ENCODE measurements at places on chromosomes 3 and 15.

GRCh38 chr15:45799508-45799907 lies 164.7 kb downstream of the SQOR start:
- DNase-seq, result no peak

DNA sequence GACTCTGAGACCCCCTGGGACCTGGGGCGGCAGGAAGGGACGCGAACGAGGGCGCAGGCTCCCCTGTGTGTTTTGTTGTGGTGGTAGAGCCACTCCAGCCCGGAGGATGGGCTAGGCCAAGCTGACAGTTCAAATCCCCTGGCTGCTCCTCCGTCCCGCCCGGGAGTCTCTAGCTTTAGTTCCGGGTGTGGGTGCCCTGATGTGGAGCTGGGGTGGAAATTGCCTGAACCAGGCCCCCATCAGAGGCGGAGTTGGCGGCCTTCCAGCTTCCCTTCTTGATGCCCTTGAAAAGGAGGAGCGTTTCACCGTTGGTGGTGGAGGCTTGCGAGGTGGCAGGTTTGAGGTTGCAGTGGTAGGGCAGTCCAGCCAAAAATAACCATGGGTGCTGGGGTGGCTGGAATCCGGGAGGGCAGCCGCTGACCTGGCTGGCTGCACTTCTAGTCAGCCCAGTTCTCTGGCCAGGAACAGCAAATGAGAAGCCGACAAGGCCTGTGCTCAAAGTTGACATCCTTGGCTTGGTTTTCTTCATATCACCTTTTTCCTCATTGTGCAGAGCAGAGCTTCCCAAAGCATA lies 817 bp downstream of the CLK3 start:
- DNase-seq, result peak; percentile 74

DNA sequence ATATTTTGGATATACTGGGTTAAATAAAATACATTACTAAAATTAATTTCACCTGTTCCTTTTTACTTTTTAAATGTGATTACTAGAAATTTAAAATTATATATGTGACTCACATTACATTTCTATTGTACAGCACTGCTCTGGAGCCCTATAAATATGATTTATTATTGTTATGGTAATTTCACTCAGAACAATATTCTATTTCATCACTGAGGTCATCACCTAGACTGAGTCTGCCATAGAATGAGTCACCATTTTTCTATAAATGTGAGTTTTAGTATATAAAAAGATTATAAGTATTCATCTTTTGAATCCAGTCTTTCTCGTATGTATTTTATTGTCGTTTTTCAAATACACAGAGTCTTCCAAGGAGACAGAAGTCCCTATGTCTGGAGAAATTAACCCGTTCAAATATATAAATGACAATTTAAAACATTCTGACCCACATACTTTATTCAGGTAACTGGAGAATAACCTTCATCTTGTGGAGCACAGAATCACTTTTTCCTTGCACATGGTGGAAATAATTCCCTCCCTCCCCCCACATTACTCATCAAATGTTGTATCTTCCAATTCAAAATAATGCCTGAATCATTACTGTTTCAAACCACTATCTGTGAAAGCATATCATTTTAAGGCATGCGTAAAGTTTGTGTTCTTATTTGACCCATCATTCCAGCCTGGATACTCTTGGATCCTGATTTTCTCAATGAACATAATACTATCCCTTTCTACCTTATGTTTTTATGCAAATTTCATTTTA lies 30.0 kb downstream of the CHST14 start:
- no peak for DNase-seq

DNA sequence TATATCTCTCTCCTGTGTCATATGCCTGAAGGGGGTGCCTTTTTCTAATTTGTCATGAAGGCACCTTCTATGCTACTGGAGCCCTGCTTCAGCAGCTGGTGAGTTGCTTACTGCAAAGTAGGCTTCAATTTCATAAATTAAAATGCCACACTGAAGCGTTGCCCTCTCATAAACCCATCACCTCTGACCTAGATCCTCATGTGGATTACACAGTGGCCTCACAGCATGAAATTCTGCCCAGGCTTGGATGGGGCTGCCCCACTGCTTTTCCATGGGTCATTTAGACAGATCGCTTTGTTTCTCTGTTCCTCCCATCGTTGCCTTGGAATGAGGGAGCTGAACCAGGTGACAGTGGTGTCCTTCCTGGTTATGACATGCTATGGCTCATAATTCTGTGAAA lies 131.2 kb downstream of the RPL22L1 start:
- DNase-seq, result no peak

GRCh38 chr3:69650066-69650419 lies 89.2 kb upstream of the MITF start:
- DNase-seq, result no peak

- no peak for DNase-seq
Observed at GRCh38 chr3:177234121-177234520, 36.8 kb upstream of the TBL1XR1 start.

DNA sequence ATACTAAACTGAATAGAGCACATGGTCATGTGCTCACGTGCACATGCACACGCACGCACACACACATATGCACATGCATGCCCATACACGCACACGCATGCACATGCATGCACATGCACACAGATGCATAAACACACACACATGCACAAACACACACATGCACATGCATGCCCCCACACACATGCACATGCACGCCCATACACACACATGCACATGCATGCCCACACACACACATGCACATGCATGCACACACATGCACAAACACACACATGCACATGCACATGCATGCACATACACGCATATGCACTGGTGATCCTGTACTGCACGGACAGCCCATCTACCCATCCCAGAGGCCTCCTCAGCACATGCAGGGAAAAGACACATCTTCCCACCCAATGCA lies 426.6 kb downstream of the OCA2 start:
- DNase-seq, result no peak

DNA sequence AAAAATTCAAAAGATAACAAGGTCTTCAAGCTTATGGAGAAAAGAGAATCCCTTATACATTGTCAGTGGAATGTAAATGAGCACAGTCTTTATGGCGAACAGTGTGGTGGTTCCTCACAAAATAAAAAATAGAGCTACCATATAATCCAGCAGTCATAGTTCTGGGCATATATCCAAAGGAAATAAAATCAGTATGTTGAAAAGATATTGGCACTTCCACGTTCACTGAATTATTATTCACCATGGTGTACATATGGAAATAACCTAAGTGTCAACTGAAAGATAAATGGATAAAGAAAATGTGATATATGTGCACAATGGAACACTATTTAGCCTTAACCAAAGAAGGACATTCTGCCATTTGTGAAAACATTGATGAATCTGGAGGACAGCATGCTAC lies 1161.2 kb downstream of the ROBO2 start:
- DNase-seq, result no peak

DNA sequence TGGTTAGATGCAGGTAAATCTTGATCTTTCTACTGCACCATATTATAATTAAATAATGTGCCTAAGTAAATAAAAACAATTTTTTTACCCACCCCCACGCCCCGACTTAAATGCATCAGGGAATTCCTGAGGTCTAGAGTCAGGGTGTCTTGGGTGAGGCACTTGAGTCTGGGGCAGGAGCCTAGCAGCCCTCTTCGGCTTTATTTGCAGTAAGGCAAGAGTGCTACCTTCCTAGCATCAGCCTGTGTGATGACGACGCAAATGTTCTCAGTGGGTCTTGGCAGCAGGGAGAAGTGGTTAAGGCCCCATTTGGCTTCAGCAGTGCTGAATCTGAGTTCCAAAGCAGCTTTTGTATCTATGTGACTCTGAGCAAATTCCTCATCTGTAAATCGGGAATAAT lies 88.7 kb downstream of the POLR2M start:
- no peak for DNase-seq

- peak; percentile 25 for DNase-seq
Observed at GRCh38 chr15:49045751-49046219, 461 bp downstream of the SECISBP2L start.

- DNase-seq, result peak; percentile 51
Observed at GRCh38 chr15:98650417-98651035, 2.2 kb downstream of the IGF1R start.

- no peak for DNase-seq
Observed at GRCh38 chr3:73433687-73434086, 191.1 kb downstream of the PDZRN3 start.

- DNase-seq, result no peak
Observed at GRCh38 chr3:53043738-53044137, 2.1 kb downstream of the SFMBT1 start.

DNA sequence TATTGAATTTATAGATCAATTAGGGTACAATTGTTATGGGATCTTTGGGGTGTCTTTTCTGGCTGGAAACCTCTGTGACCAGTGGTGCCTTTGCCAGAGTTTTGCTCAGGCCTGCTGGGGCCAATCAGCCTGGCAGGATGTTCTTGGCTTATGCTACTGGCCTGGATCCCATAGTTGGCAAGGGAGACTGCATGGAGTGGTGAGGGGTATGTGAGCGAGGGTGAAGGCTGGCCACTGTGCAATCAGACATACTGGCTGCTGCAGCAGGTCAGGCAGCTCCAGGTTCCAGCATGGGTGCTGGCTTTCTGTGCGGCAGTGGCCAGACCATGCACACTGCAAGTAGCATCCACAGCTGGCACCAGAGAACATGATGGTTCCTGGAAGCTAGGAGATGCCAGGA lies 1053.2 kb upstream of the GBE1 start:
- DNase-seq, result no peak

GRCh38 chr3:132738314-132738713 lies 16.1 kb upstream of the NPHP3 start:
- DNase-seq, result no peak

- no peak for DNase-seq
Observed at GRCh38 chr3:14775011-14775410, 43.8 kb upstream of the FGD5 start.

GRCh38 chr3:40179016-40179415 lies 130.5 kb upstream of the EIF1B start:
- peak; percentile 68 for DNase-seq

- DNase-seq, result no peak
Observed at GRCh38 chr15:80545078-80545477, 140.9 kb downstream of the ARNT2 start.

DNA sequence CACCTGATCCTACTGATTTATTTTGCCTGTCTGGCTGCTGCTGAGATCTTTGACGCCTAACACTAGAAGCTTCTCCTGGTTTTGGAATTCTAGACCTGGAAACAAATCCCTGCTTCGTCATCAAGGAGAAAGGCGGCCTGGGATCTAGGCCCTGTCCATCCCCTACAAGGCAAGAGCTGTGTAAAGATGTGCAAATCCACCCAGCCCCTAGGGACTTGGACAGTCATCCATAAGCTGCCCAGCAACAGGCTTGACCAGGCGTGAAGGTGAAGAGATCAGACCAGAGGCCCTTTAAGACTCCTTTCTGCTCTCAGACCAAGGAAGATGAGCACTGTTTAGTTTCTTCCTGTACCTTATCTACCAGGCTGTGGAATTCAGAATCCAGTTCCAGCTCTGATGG lies 32.2 kb downstream of the SLC41A3 start:
- no peak for DNase-seq

DNA sequence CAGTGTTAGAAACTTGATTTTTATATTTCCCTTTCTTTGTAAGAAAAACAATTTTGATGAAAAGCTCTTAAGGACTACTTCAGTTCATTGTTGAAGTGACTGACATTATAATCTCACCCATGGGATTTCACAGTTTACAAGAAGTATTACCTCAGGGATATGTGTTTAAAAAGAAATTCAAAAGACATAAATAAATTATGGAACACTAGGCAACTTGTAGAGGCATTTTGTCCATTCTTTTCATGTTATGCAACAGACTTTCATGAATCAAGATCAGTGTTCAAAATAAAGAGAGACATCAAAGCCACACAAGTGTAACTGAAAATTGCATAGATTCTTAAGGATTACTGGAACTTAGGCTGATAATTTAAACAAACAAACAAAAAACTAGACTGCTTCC lies 196.8 kb upstream of the AGTR1 start:
- no peak for DNase-seq

- no peak for DNase-seq
Observed at GRCh38 chr3:14304101-14305045, 98.0 kb upstream of the SLC6A6 start.

- DNase-seq, result no peak
Observed at GRCh38 chr15:99143242-99143641, 38.4 kb downstream of the SYNM start.

DNA sequence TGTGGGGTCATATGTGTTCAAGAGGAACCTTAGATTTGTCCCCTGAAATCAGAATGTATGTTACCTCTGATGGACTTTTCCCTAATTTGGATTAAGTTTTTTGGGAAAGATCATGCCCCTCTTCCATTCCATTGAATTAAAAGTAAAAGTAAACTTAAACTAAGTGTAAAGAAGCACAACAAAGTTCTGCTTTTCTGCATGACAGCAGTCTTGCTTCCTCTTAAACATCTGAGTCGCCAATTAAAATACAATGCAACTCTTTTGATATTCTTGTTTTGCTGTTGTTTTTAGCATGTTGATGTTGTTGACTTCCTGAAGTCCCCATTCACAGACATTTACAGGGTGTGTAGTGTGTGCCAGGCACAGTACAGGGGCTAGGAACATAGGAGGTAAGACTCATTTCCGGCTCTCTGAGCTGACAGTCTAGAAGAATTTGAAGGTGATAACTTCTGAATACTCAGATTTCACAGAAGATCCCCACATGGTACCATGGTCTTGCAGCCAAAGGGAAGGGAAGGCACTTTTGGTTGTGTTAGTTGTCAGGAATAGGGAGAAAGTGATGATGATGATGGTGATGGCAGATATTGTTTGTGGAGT lies 45.0 kb downstream of the USP13 start:
- DNase-seq, result no peak

GRCh38 chr3:193788189-193788991 lies 195.4 kb downstream of the OPA1 start:
- peak; percentile 14 for DNase-seq

- DNase-seq, result no peak
Observed at GRCh38 chr3:120171134-120171873, 77.1 kb upstream of the GSK3B start.

DNA sequence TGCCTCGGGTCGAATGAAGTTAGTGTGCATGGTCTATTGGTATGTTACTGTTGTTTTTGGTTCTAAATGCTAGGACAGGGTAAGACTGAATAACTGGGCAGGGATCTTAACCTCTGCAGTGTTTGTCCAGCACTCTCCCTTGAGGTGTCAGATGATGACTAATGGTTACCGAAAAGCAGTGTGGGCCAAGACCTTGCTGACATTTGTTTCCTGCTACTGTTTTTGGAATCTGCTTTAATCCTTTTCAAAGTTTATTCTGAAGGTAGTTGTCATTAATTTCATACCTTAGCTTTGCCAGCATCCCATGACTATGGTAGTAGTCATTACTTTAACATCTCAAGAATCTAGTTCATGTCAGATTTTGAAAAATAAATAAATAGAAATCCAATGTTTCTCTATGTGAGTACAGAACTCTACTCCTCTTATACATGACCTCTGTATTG lies 117.0 kb downstream of the P3H2 start:
- DNase-seq, result no peak

DNA sequence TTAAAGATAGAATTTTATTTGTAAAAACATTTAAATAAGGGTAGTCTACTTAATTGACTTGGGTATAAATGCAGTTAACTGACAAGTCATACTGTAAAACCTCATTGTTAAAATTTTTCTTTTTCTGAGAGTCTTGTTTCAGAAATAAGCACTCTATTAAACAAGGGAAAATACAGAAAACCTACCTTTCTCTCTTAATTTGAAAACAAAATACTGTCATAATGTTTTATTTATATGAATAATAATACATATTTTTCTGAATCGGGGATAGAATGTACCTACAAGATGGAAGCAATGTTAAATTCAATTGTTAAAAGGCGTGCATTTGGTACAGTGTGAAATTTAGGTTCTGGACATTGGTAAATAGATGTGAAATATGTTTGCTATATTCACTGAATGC lies 17.8 kb downstream of the ZIC1 start:
- DNase-seq, result no peak

Measured in activated CD4-positive, alpha-beta T cell treated with anti-CD3 and anti-CD28 coated beads, Interleukin-2, amount 10 ng/mL, durations not matched to agents 7 days and 5 days (primary cell).